ENCODE measurements at places on chromosomes 1 and 21.

GRCh38 chr1:162016631-162017030 lies 7.0 kb downstream of the OLFML2B start:
- DNase-seq: no peak

DNA sequence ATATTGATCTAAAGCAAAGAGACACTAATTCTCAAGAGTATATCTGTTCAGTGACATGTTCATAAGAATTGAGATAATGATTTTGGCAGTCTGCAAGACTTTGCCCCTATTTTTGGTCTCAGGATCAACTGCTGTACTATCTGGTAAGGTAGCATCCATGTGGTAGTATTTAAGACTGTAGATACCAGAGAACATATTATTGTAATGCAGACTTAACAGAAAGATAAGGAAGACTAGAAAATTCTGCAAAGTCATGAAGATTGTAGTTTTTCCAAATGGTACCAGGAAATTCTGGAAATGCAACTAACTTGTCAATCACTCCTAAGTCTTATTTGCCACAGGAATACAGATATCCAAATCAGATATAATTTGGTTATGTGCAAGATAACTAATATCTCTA lies 35.1 kb downstream of the RNF2 start:
- no peak for DNase-seq

GRCh38 chr1:115980998-115981993 lies 5.0 kb downstream of the SLC22A15 start:
- DNase-seq: no peak

- no peak for DNase-seq
Observed at GRCh38 chr1:200034761-200035396, 7.4 kb downstream of the NR5A2 start.

DNA sequence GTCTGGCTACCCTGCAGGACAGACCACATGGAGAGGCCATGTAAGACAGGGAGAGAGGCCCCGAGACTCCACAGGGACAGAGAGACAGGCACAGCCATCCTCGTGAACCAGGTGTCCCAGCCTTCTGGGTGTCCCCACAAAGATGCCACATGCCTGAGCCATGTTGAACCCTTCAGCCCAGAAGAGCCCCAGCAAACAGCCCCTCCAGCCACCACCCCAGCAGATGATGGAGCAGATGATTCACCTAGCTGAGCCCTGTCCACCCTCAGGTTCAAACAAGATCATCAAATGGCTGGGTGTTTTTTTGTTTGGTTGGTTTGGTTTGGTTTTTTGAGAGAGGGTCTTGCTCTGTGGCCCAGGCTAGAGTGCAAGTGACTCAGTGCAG lies 78.7 kb downstream of the DHRS3 start:
- peak; percentile 12 for DNase-seq

GRCh38 chr1:83999316-83999819 lies 436 bp upstream of the TTLL7 start:
- no peak for DNase-seq

DNA sequence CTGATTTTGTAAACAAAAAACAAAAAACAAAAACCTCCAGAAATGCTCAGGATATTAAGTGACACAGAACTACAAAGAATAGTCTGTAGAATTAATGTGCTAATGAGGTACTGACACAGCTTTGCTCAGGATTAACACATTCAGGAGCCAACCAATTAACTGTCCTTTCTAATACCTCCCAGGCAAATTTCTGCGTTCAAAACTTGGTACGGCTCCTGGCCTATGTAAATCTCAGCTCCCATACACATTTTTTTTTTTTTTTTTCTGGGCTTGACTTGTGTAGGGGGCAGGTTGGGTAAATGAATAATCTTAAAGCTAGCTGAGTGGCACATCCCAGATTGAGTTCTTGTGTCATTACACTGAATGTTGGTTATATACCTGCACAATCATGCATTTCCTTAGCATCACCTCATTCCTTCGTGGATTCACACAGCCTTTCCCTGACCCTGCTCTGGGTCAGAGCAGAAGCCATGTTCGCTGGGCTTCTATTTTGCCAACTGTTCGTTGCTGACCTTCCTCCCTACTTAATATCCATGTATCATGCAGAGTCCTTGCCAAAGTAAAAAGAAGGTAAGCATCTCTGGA lies 12.6 kb upstream of the IER5 start:
- DNase-seq: no peak

DNA sequence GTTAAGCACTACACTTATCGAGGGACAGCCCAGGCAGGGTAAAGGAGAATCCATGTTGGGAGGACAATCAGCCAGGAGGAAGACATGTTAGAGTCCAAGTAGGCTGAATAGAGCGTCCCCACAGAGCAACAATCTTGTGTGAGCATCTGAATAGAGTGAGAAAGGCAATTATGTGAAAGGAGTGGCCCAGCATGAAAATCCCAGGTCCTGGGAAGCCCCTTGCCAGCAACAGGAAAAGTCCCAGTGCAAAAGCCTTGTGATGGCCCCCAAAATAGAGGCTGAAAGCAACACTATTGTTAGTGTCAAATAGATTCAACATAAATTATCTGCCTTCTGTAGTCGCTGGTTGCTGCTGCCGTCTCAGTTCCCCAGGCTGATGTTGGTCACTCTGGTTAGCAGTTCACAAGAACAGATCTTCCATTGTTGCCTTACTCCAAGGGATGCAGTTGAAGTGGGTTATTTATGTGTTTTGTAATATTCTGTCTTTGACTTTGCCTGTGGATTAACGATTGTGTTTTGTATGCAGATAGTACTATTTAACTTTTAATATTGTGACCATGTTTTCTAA lies 12.1 kb upstream of the ABL2 start:
- no peak for DNase-seq

DNA sequence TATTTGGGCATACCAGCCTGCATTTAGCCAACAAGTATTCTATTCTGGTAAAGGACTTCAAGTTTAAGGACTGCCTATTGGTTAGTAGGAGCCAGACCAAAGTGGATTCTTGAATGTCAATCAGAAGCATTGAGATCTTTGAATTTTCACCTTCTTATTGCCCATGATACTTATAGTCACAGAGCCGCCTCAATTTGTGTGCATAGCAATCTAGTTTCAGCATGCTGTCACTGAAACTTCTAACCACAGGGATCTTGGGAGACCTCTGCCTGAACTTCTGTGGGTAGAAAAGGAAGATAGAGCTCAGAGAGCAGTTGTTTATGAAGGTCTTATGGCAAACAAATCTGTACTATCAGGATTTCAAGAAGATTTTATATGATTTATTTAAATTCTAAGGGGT lies 501.4 kb upstream of the USP24 start:
- no peak for DNase-seq

DNA sequence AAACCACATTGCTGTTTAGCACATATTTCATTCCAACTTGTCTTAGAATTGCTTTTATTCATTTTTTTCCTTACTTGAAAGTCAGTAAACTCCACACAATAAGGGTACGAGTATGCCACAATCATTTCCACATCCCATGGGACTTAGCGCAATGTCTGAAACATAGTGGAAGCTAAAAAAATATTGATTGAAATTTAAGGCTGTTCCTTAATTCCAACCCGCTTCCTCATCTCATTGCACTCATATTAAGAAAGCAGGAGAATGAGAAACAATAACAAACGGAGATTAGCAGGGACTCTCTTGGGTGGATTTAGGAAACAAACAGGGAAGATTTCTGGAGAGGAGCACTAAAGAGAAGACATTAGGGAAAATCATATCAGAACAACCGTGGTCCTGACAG lies 39.3 kb upstream of the RGS4 start:
- no peak for DNase-seq

DNA sequence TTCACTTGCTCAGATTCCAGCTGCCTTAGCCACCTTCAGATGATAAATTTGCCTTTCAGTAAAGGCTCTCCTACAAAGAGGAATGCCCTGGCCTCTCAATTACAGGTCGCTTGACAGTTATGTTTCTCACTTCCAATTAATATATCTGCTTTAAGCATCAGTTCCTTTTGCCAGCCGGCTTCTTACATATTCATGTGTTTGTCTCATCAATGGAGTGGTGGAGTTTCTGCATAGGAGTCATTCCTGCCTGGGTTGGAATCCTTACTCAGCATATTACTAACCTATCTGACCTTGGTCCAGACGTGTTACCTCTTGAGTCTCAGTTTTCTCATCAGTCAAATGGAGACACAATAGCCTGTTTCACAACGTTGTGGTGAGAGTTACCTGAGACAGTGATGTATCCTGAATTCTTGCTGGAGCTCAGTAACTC lies 9.4 kb upstream of the SESN2 start:
- DNase-seq: no peak

- no peak for DNase-seq
Observed at GRCh38 chr1:172670316-172670715, 11.4 kb downstream of the FASLG start.

DNA sequence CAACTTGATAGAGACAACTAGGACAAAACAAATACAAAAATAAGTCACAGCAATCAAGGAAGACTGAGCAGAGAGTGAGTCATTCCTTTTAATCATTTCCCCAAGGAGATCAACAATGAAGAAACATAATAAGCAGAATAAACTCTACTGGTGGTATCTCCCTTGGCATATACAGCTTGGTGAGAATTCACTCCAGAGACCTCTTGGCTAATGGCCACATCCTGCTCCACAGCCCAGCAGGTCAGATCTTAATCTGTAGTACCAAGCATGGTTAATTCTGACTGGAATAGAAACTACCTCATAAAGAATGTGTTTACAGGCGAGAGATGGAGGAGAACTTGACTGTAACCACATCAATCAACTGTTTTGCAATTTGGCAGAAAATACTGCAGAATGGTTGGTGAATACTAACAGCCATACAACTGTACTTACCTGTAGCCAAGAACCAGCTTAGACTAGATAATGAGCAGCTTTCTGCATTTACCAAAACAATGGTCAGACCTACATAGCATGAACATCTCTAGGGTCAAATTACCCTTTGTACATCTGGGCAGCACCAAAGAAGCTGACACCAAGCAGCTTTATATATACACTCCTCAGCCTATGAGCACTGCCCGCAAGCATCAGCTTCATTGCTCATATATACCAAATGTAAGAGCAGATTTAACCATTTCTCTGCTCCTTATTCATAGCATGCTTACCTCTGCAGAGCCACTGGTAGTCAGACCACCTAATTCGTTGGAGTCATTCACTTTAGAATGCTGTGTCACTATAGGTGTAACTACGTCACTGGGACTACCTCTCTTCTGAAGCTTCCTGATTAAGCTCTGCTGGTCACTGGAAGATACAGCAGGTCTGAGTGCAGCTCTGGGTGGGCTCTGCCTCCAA lies 51.0 kb downstream of the KIAA0319L start:
- DNase-seq: peak; percentile 48

DNA sequence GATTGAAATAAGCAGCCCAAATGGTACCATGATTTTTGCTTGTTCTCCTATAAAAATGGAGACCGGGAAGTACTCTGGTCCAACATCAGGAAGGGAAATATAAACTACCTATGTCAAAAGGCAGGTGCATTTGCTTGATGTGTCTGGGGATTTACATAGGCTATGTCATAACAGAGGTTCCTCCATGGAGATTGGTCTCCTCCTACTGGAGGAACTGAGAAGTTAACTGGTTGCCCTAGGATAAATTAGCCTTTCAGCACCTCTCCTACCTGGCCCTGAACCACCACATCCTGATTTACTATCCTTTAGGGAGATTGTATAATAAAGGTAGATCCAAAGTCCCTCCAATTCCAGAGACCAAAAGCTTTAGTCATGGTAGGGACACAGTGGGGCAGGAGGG lies 1109.3 kb upstream of the B3GALT2 start:
- DNase-seq: no peak

DNA sequence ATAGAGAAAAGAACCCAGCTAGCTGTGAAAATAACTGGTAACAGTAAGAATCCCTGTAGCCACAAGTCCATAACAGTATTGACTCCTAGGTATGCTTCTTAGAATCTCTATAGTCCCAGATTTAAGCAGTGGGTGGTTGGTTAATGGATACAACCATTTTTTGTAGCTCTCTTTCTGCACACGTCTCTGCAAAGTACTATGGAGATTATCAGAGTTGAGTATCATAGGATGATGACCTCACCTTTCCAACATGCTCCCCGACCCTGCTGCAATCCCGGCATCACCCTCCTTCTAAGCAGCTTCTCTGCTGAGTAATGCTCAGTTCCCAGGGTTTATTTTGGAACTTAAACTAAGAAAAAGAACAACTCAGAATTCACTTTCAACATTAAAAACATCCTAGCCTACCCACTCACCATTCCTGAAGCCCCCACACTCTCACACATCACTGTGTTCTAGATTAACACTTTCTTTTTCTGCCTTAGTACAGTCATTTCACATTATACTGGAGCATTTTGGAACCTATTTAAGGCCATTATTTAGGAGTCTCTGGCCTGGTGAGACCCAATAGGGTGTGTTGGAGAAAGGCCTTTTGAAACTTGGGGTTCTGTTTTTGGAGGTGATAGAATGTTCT lies 2.7 kb downstream of the MLLT11 start:
- DNase-seq: no peak

GRCh38 chr1:1402072-1402900 lies 3.2 kb upstream of the CCNL2 start:
- DNase-seq: no peak

DNA sequence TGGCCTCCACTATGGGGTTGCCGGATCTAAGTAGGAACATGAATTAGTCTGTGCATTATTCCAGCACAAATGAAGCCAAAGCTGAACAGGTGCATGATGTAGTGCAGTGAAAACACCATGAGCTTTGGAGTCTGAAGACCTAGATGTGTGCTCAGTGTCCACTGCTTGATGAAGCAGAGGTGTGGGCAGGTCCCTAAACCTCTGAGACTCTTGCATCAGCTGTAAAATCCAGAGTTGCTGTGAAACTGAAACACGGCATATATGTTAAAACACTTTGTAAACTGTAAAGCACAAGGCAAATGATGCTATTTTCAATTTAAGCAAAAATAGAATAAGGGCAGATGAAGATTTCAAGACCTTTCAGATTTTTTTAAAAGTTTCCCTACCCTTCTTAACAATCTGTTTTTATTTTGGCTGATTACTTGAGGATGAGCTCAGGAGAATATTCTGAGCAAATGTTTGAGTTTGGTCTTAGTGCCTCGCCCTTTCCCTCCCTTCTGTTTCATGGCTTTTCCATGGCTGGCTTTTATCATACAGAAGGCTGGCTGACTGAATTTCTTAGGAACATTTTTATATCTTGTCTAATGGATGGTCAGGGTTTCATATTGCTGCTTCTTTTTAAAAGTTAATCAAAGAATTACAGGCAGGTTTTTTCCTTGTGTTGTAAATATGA lies 221.8 kb downstream of the NTNG1 start:
- no peak for DNase-seq

DNA sequence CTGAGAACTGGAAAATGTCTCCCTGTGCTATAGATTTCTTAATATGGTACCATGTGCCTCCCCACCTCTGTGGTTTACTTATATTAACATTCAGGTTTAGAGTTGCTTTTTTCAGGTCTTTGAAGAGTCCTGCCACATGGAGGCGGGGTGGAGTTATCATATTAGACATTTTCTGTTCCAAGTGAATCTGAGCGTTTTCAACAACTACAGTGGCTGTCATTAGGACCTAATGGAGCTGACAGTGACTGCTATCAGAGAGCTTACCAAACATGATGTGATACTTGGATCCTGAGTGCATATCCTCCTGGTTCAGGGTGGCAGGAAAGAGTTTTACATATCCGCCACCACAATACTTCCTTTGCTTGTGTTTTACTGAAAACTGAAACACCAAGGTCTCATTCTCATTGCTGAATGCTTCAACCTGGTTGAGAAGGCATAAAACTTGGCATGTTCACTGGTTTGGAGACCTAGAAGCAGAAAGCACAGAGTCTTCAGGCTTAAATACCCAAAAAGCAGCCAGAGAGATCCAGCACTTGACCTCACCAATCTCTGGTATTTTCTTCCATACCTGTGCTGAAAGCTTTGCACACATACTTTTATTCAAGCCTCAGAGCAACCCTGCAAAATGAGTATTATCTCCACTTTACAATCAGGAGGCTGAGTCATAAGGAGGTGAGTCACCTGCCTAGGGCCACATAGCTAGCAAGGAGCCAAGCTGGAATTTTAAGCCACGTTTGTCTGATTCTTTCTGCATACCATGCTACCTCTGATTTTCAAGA lies 47.4 kb upstream of the OSBPL9 start:
- DNase-seq: no peak

Measured in activated naive CD8-positive, alpha-beta T cell treated with anti-CD3 and anti-CD28 coated beads, Interleukin-2, amount 10 ng/mL, durations not matched to agents 7 days and 5 days (primary cell).